ENCODE measurements at places on chromosomes 3 and 15.

GRCh38 chr3:168794427-168794826 is 698.7 kb upstream of the GOLIM4 start:
- no peak for DNase-seq

DNA sequence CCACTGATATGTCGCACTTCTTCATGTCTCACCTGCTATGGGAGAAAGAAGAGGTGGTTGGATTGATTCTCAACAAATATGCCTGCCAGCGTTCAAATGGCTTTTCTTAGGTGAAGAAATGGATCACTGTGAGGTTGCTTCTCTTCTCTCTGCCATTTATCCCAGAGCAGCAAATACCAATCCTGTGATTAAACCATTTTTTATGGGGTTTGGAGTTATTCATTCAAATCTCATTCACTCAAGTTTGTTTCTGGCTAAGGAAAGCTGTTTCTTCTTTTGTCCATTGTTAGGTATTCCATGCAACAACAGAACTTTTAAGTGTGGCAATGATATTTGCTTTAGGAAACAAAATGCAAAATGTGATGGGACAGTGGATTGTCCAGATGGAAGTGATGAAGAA is 12.2 kb upstream of the C3orf52 start:
- no peak for DNase-seq

DNA sequence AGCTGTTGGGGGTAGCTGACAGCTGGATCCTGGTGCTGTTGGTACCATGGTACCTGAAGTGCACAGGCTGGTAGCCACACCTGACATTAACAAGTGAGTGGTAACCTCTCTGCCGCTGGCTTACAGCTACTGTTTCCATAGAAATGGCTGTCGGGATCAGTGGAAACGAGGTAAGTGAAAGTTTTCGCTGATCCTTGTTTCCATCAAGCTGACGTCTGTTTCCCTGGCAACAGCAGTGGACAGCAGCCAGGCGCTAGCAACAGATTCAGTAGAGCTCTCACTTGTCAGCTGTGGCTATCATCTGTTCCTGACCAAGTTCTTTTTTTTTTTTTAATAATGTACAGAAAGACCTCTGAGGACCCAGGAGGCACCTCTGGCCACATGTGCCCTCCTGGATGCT is 166.2 kb downstream of the CHDH start:
- DNase-seq: no peak

DNA sequence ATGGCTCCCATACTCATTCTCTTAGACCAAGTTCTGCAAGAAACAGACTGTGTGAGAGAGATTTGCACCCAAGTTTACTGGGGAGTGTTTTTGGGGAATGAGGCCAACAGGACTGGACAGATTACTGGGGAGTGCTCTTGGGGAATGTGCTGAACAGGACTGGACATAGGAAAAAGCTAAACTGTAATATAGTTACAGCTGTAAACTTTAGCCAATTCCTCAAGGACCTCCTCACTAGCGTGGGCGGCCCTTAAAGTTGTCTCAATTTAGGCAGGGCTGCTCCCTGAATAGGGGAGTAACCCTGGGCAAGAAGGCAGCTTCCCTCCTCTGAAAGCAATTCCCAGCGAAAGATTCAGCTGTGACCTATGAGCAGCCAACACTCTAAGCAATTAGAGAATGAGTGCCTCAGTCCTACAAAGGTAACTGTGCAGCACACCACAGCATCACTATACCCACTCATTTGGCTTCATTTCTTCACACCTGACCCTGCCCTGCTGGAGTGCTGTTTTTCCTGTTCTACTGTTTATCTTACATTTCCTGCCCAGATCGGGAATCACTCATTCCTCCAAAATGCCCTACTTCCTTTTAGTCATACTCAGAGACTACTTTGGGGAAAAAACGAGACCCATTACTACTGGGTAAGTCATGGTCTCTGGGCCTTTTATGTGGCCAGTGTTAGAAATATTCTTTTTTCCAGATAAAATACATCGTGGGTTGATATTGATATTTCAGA is 41.3 kb upstream of the TRIM42 start:
- DNase-seq: no peak

DNA sequence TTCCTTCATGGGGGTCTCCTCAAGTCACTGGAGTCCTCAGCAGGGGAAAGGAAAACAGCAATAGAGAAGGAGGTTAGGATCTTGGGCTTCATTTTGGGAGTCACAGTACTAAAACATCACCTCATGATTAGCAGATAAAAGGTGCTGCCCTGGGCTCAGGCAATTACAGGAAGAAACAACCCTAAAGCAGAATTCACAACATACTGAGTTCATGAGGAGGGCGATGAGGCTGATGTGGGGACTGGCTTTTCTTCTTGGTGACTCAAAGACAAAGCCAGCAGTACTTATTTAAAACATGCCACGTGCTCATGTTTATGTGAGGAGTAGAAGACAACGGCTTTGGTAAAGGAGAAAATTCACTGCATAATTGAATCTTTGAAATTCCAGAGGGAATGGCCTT is 822.3 kb upstream of the CFAP20DC start:
- DNase-seq: no peak

- DNase-seq: no peak
Measured at GRCh38 chr15:57500256-57500655, 91.4 kb upstream of the MYZAP start.

DNA sequence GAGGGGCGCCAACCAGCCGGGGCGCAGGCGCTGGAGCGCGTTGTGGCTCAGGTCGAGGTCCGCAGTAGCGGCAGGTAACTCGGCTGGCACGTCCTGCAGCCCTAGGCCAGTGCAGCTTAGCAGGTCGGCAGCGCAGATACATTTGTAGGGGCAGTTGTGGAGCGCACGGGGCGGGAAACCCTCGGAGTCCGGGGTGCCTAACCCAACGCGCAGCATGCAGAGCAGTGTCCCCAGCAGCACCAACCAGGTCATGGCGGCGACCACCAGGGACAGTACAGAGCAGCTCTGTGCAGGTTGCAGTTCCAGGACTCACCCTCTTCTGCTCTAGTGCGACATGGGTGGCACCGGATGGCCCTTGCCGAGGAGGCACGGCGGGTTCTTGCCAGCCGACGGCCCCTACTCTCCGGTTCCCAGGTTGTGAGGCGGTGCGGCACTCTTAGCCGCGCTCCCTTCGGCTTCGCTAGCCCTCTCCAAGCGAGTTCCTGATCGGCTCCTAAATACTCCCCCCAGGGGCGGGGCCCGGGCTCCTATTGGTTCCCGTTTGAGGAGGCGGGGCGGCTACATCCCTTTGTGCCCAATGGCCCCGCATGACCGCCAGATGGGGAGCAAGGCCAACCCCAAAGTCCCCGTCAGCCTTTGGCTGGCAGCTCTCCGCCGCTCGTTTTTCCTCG is at the start of gene AMIGO3:
Gene AMIGO3 (minus strand): TSS at position 471 of the 671 bp plus-strand sequence. CDS start 219 bp downstream, at position 252.
- peak; percentile 82 for DNase-seq

DNA sequence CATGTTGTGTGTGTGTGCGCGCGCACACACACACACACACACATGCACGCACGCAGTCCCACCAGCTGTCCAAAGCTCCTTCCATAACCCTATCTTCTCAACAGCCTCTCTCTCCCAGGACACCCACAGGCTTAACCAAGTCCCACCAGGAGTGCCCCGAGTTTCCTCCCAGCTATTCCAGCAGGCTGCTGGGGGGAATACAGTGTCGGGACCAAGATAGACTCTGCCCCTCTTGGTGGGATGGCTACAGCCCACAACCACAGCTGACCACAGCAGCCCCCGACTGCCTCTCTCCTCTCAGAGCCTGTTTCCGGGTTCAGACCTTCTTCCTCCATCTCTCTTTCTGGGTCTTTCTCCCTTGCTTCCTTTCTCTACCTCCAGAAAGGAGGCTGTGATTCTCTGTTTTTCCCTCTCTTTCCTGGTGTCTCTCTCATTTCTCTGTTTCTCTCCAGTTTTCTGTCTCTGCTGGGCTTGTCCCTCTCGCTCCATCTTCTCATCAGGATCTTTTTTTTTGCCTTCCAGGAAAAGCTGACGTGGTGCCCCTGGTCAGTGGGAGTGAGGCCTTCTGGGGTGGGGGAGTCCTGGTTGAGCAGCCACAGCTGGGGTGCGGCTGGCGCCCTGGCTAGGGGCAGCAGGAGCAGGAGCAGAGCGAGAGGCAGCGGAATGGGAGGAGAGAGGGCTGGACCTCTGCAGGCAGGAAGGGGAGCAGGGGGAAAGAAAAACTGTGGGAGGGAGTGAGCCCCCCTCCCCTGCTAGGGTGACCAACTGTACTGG is 3.3 kb upstream of the ISLR start:
- DNase-seq: no peak

- no peak for DNase-seq
Measured at GRCh38 chr3:140913728-140914127, 27.9 kb upstream of the SLC25A36 start.

GRCh38 chr3:126316501-126316939 is 40.7 kb downstream of the KLF15 start:
- DNase-seq: no peak

- DNase-seq: no peak
Measured at GRCh38 chr3:70189884-70190473, 122.5 kb downstream of the MDFIC2 start.

- no peak for DNase-seq
Measured at GRCh38 chr3:179701176-179701827, 48.5 kb downstream of the USP13 start.

- no peak for DNase-seq
Measured at GRCh38 chr3:124272605-124273151, 280.8 kb upstream of the ROPN1 start.

DNA sequence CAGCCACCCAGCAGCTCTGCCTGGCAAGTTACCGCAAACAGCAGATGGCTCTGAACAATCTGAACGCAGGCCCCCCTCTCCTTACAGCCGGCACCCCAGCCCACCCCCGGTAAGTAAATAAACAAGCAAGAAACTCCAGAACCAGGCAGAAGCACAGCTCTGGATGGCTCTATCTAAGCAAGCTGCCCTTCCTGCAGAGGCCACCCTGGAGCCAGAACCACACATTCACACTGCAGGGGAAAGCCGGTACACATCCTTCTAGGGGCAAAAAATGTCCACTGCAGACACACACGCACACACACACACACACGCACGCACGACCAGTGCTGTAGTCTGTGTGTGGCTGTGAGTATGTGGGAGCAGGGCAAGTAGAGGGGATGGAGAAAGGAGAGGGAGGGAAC is 63.9 kb downstream of the ADCY5 start:
- DNase-seq: no peak

DNA sequence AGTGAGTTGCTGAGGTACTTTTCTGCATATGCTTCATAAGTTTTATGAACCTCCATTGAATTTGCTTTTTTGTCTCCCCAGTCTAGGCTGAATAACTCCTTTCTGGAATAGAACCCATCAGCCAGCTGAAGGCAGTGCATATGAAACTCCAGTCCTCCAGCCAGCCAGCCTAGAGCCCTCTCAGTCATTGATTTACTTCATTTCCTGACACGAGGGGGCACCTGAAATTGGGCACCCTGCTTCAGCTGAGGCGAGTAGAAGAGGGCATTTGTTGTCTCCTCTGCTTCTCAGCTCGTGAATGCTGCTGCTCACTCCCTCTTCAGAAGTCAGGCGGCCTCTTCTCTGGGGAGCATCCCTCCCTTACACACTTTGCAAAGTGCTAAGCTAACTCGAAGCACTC is 32.5 kb downstream of the CHST2 start:
- DNase-seq: no peak

DNA sequence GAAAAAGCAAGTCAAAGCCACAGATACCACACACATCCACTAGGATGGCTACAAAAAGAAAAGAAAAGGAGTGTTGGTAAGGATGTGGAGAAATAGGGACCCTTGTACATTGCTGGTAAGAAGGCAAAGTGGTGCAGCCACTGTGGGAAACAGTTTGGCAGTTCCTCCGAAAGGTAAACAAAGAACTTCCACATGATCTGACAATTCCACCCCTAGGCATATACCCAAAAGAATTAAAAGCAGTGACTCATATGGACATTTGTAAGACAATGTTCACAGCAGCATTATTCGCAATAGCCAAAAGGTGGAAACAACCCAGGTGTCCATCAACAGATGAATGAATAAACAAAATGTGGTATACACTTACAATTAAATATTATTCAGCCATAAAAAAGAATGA is 22.2 kb upstream of the GMPPB start:
- DNase-seq: no peak

DNA sequence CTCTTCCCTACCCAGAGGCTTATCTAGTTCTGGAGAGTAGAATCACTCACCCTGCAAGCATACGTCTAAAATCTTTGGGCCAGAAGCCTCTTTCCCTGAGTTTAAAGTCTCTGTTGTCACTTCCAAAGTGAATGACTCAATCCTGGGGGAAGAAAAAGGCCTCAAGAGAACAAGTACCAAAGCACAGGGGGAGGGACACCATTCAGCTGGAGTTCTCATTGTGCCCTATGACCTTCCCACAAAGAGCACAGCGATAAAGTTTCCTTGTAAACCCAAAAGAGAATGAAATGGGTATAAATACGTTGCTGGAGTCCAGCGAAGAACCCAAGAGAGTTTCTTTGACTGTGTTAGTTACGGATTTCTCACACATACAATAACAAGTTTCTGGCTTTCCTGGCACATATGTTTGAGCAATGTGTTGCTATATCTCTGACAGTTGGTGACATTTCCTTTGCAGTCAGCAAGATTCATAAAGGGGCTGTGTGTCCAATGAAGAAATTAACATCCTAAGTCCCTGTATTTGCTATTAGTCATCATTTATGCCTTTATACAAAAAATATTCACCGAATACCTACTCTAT is 107.3 kb upstream of the PTPRG start:
- no peak for DNase-seq

DNA sequence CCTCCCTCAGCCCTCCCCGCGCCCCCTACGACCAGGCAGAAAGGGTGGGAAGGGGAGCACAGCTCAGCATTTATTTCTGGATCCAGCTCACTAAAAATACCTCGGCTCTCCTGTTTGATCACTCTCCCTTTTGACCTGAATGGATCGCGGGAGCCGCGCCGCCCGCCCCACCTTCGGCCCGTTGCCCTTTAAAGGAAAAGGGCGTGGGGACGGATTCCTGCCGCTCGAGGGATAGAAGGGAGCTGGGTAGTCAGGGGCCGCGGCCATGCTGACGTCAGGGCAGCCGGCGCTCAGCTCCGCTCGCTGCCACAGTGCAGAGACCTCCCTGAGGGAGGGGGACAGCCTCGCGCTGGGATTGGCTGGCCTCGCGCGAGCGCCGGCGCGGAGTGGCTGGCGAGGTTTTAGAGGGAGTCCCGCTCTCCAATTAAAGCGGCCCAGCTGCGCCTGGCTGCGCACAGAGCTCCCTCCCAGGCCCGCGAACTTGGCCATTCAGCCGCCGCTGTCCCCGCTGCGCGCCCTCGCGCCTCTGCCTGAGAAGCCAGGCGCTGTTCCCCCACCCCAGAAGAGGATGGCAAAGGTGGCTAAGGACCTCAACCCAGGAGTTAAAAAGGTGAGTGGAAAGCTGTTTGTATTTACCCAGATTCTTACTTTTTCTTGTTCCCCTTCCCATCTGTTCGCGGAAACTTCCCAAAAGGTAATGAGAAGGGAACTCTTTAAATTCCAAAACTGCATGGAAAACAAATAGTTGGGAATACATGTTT is at the start of gene LMCD1:
Gene LMCD1 (plus strand): TSS at position 453 of the 761 bp plus-strand sequence. CDS start 116 bp downstream, at position 569.
- DNase-seq: peak; percentile 69
